ENCODE measurements at places on chromosomes 2 and 18.

DNA sequence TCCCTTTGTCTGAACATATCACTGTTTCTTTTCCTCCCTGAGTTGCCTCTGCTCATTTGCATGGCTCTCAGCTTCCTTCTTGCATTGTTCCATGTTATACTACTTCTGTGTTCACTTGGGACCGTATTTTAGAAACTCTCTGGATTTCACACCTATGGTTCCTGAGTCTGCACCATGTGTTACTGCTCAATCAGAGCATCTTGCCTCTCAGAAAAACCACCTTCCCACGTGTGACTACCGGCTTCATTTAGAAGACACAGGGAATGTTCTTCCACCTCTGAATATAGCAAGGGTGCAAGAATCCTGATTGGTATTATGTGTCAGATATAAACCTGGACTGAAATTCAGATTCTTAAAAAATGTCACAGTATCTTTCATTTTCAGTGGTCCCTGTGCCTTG is 731.2 kb downstream of the TDRD15 start:
- no peak for DNase-seq

DNA sequence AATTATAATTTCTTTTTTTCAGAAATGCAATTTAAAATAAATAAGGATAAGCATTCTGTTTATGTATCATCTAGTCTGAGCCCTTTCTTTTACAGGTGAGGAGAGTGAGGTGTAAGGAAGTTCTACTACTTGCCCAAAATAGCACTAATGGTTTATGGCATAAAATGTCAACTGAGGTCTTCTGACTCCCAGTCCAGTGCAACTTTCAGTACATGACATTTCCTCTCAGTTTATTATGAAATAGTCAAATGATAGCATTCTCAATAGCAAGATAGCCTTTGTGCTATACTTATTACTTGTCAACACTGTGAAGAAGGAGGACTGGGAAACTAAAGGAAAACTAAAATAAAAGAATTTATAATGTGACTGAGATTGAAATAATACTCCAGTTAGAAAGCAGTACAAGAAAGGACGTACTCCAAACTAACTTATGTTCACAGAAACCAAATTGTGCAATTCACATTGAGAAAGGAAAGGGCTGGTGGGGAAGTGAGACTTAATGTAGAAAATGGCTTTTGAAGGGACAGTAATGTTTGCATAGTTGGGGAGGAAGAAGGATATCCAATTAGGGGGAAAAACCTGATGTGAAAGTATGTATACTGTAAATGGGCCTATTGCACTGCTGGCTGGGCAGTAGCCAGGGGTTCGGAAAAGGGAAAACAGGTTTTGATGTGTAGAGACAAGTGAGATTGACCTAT is 166.7 kb upstream of the ZEB2 start:
- DNase-seq, result no peak

DNA sequence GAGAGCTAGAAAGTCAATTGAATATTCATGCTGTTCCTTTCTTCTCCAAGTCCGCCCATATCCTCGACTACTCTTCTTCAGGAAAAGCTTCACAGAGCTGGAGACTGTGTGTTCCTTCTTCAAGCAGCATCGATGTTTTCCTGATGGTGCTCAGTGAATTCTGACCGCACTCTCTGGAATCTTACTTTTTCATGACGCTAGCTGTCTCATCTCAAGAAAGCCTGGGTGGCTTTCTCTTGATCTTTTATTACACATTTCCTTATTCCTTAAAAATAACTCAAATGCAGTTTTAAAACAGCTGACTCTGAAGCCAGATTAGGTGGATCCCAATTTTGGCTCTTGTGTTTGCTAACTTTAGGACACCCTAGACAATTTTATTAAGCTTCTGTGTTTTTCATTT is 1245.1 kb upstream of the LRRTM1 start:
- no peak for DNase-seq

- DNase-seq, result no peak
Measured at GRCh38 chr2:167127135-167127534, 238.9 kb downstream of the XIRP2 start.

- DNase-seq, result no peak
Measured at GRCh38 chr2:122754561-122754960, 999.1 kb downstream of the TSN start.

GRCh38 chr2:106176446-106177099 is 17.5 kb downstream of the UXS1 start:
- no peak for DNase-seq

- DNase-seq, result no peak
Measured at GRCh38 chr18:8942909-8943545, 159.5 kb upstream of the NDUFV2 start.

GRCh38 chr18:63518178-63519012 is 23.8 kb upstream of the SERPINB12 start:
- peak; percentile 30 for DNase-seq

GRCh38 chr18:56702946-56703345 is 51.8 kb downstream of the WDR7 start:
- DNase-seq, result no peak

- no peak for DNase-seq
Measured at GRCh38 chr18:58264840-58265239, 220.8 kb downstream of the NEDD4L start.

DNA sequence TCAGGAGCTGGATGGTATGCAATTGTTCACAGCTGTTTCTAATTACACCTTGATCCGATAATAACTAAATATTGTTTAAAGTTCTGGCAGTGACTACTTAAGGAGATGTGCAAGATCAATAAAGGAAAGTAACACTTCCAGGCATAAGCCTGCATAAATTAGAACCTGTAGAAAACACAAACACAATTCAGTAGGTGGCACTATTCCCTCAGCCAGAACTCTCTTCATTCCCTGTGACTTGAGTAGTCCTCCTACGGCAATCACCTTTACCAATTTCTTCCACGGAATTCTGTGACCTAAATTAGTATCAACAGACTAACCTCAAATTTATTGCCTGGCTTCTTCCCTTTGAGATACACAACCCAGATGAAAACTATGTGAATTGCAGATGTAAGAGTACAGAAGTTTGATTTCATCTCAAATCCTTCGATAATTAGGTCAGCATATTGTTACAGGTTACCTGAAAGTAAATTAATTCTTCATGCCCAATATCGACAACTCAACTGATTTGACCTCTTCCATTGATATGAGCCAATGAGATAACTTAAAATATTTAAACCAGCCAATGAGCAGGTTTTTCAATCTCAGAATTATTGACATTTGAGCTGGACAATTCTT is 137.8 kb downstream of the PID1 start:
- DNase-seq, result no peak

- DNase-seq, result no peak
Measured at GRCh38 chr2:148814143-148814859, 60.7 kb upstream of the KIF5C start.

- DNase-seq, result no peak
Measured at GRCh38 chr2:216732334-216732733, 37.0 kb upstream of the IGFBP5 start.

- DNase-seq, result no peak
Measured at GRCh38 chr2:75138528-75138927, 60.8 kb downstream of the TACR1 start.

GRCh38 chr2:26178246-26178645 is 5.4 kb downstream of the GAREM2 start:
- no peak for DNase-seq

- no peak for DNase-seq
Measured at GRCh38 chr2:98295275-98295674, 51.0 kb upstream of the CNGA3 start.

DNA sequence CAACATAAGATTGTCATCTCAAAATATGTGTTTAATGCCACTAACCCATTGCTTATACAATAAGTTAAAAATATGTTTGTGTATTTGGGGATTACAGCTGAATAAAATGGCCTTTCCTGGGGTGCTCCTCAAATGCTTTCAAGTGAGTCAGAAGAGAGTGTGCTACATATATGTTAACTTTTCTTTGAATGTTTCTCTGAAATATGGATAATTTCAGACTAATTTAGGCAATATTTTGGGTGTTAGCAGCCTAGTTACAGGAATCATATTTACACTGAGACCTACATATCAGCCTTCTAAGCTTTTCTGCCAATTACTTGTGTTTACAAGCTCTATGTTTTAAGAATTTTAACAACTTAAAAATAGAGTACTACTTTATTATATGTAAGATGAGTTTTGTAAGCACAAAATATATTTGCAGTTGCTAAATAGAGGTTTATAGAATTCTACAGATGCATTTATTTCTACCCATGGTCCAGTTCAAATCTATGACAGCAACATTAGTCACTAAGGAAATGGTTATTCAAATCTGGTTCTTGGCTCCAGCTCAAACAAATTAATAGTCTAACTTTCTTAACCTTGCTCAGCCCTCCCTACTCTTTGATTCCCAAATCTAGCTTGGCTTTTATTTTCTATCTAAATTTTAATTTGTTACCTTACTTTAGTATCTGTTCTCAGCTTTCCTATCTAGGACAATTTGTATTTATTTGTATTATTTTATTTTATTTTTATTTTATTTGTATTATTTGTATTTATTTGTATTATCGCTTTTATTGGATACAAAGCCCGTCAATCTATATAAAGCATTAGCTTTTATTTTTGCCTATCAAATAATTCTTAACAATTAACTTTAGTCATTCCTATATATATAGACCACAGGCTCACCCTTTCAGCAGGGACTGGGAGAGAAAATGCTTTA is 48.9 kb downstream of the FSIP2 start:
- DNase-seq, result no peak

GRCh38 chr2:239344857-239345216 is 56.0 kb downstream of the HDAC4 start:
- no peak for DNase-seq

GRCh38 chr2:8656160-8656641 is 25.7 kb upstream of the ID2 start:
- no peak for DNase-seq

All from breast epithelium (tissue), 4 donors.